H9 (cell line): ENCODE measurements at places on chromosomes 13 and 19. TPM values are rescaled to one million over a fixed set of nuclear protein-coding genes. Genes with fewer than 3 reads are reported as not detected.
A peak's percentile ranks its signal among the peaks of the same experiment; 100 is the strongest.

DNA sequence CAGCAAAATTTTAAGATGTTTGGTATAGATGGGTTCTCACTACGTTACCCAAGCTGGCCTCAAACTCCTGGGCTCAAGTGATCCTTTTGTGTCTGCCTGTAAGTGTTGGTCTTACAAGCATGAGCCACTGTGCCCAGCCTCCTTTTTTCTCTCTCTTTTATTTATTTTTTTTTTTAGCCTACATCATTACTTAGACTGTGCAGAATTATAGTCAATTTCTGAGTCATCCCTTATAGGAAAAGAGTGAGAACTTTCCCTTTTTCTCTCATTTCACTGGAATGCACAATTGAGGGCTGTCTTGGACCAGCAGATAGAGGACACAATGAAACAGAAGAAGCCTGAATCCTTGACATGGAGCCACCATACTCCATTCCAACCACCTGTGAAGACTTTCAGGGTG, 13.3 kb downstream of the TSKS start:
- H3K36me3 ChIP-seq: no peaks in the 10 kb centered on the region
- no peak for DNase-seq
- H3K27me3 ChIP-seq: no peaks in the 10 kb centered on the region
- peaks cover 2% of the 10 kb centered on the region for H3K4me1 ChIP-seq

HSPB6 gene
- total RNA-seq: 0.37 TPM in 2 replicates

GRCh38 chr19:54616821-54617560, 13.3 kb upstream of the LILRB1 start:
- peaks cover 28% of the 10 kb centered on the region for H3K36me3 ChIP-seq
- no peaks in the 10 kb centered on the region for H3K27me3 ChIP-seq
- no peak overlapping the region for H3K27ac ChIP-seq
- H3K4me3 ChIP-seq: no peak overlapping the region
- no peaks in the 10 kb centered on the region for H3K4me1 ChIP-seq
- DNase-seq: no peak

DNA sequence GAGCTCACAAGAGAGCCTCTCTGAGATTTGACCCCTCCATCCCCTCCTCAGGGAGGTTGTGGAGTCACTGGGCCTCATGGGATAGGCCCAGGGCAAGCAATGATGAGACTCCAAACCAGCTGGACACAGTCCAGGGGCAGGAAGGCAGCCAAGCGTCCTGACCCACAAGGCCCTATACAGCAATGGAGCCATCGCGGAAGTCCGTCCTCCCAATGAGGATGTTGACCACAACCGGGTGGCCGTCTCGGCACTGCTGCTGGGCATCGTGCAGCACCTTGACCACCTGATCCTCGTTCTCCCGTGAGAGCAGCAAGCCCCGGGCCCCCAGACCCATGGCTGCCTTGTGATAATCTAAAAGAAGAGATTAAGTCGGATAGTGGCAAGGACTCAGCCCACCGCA, 7.9 kb downstream of the SYDE1 start:
- H3K27ac ChIP-seq: no peak overlapping the region
- H3K4me3 ChIP-seq: no peak overlapping the region
- H3K4me1 ChIP-seq: no peaks in the 10 kb centered on the region
- H3K27me3 ChIP-seq: no peaks in the 10 kb centered on the region
- peaks cover 93% of the 10 kb centered on the region for H3K36me3 ChIP-seq
- no peak for DNase-seq

GRCh38 chr19:13997631-13997962, 8.5 kb downstream of the RFX1 start:
- no peak for DNase-seq
- H3K27ac ChIP-seq: no peak overlapping the region
- no peak overlapping the region for H3K4me3 ChIP-seq
- no peaks in the 10 kb centered on the region for H3K4me1 ChIP-seq
- peaks cover 12% of the 10 kb centered on the region; the same call in 1 of the 2 replicates for H3K36me3 ChIP-seq

DNA sequence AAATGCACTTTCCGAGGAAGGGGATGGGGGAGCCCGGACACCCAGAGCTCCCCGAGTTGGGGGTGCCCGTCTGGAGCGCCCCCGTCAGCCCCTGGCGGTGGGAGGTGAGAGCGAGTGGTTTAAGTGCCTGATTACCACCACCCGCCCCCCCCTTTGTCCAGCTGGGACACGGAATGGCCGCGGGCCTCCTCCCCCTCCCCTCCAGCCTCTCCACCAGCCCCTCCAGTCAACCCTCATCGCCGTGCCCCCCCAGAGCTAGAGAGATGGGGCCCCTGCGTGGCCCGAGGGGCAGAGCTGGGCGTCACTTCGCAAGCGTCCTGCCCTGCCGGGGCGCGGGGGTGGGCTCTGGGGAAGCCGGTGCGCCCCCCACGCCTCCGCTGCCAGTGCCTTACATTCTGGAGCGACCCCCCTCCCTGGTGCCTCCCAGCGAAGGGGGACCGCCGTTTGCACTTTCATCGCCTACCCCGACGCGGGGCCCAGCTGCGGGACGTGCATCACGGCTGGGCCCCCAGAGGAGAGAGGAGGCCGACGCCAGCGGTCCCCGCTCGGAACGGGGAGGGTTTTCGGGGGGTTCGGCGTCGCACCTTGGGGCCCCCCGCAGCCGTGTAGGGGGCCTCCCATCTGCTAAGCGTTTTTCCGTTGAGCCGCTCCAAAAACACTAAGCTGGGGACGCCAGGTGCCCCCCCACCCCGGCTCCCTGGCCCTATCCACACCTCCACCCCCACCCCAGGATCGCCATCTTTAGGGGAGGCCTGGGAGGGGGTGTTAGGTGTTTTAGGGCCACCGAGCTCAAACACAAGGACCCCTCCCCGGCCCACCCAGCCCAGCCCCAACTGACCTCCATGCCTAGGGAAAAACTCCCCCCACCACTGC, 16.4 kb downstream of the SMIM24 start:
- H3K27ac ChIP-seq: no peak overlapping the region
- no peaks in the 10 kb centered on the region; the same call in 1 of the 3 replicates for H3K36me3 ChIP-seq
- DNase-seq: no peak
- no peaks in the 10 kb centered on the region; the same call in 1 of the 2 replicates for H3K4me1 ChIP-seq
- H3K27me3 ChIP-seq: peaks cover 20% of the 10 kb centered on the region

GPR18 gene
- total RNA-seq: not detected in 2 replicates

ELAVL3 gene
- 1.2 and 1.4 TPM in 2 replicates for total RNA-seq

DNA sequence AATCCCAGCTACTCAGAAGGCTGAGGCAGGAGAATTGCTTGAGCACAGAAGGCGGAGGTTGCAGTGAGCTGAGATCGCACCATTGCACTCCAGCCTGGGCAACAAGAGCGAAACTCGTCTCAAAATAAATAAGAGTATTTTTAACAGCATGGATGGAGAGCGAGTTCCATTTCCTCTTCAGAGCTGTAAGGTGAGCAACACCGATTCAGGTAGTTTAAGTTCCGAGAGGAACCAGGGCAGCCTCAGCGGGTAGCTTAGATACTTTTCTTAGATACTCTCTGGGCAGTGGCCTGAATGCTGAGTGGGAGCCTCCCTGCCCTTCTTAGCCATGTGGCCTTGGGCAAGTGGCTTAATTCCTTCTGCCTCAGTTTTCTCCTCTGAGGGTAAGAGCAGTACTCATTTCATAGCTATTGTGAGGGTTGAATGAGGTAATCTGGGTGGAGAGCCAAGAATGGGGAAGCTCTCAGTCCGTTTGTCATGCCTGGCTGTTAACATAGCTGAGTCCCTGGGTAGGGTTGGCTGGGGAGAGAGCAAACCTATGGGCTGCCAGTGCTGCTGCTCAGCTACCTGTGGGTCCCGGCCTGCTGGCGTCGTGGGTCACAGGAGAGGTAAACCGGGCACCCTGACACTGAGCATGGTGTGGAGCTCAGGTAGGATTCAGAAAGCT, 4.1 kb downstream of the ATP11A start:
- H3K27ac ChIP-seq: no peak overlapping the region
- H3K4me1 ChIP-seq: peaks cover 6% of the 10 kb centered on the region; the same call in 1 of the 2 replicates
- no peak overlapping the region for H3K4me3 ChIP-seq

- no peaks in the 10 kb centered on the region for H3K27me3 ChIP-seq
- H3K27ac ChIP-seq: no peak overlapping the region
- H3K36me3 ChIP-seq: no peaks in the 10 kb centered on the region
- no peaks in the 10 kb centered on the region for H3K4me1 ChIP-seq
These were observed 185.5 kb downstream of the DNAJC3 start for GRCh38 chr13:95862408-95862807.

- H3K27ac ChIP-seq: no peak within 1 kb of the TSS
- H3K4me1 ChIP-seq: no peaks in the 10 kb centered on the region
- no peak for DNase-seq
These were observed at the start of gene GPR12 for GRCh38 chr13:26759907-26760831. GPR12 (minus strand) TSS chr13:26760786; CDS start chr13:26759827, 959 bp downstream.

GRCh38 chr13:49754146-49754545, 38.3 kb downstream of the KPNA3 start:
- no peak for DNase-seq
- H3K27me3 ChIP-seq: no peaks in the 10 kb centered on the region
- peaks cover 7% of the 10 kb centered on the region for H3K36me3 ChIP-seq
- H3K27ac ChIP-seq: no peak overlapping the region
- H3K4me1 ChIP-seq: no peaks in the 10 kb centered on the region

AMER2 gene
- total RNA-seq: 0.02 and 0.04 TPM in 2 replicates

ACP7 gene
- 0.15 and 0.18 TPM in 2 replicates for total RNA-seq

GRCh38 chr13:93460005-93460404, 233.4 kb downstream of the GPC6 start:
- H3K4me1 ChIP-seq: no peaks in the 10 kb centered on the region
- DNase-seq: no peak
- no peaks in the 10 kb centered on the region for H3K36me3 ChIP-seq

TSHZ3 gene
- 3.2 and 4.1 TPM in 2 replicates for total RNA-seq

GRCh38 chr13:99980824-99981734, 505 bp upstream of the ZIC2 start:
- H3K27ac ChIP-seq: peak overlapping the region; percentile 6
- peak; percentile 85 for DNase-seq
- peaks cover 12% of the 10 kb centered on the region; the same call in 1 of the 2 replicates for H3K27me3 ChIP-seq

DNA sequence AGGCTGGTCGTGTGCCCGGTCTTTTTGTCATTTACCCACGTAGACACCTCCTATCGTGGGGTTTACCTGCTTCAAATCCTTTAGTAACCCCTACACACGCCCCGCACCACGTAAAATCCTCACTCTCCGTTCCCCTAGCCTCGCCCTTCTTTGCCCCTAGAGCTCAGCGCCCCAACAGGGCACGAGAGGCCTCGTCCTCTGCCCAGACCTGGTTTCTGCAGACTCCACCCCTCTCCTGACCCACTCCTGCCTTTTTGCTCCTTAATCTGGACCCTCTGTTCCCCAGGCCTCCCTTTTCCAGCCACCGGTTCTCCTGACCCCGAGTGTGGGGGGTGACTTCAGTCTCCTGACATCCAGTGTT, 412 bp downstream of the ZNF528 start:
- H3K4me3 ChIP-seq: peak overlapping the region; percentile 36
- peaks cover 7% of the 10 kb centered on the region for H3K36me3 ChIP-seq
- H3K4me1 ChIP-seq: no peaks in the 10 kb centered on the region
- no peak for DNase-seq
- no peak overlapping the region for H3K27ac ChIP-seq

- peak; percentile 77 for DNase-seq
- no peak overlapping the region for H3K27ac ChIP-seq
- H3K4me1 ChIP-seq: no peaks in the 10 kb centered on the region
These were observed 6.1 kb downstream of the DENND1C start for GRCh38 chr19:6475321-6476108.

DNA sequence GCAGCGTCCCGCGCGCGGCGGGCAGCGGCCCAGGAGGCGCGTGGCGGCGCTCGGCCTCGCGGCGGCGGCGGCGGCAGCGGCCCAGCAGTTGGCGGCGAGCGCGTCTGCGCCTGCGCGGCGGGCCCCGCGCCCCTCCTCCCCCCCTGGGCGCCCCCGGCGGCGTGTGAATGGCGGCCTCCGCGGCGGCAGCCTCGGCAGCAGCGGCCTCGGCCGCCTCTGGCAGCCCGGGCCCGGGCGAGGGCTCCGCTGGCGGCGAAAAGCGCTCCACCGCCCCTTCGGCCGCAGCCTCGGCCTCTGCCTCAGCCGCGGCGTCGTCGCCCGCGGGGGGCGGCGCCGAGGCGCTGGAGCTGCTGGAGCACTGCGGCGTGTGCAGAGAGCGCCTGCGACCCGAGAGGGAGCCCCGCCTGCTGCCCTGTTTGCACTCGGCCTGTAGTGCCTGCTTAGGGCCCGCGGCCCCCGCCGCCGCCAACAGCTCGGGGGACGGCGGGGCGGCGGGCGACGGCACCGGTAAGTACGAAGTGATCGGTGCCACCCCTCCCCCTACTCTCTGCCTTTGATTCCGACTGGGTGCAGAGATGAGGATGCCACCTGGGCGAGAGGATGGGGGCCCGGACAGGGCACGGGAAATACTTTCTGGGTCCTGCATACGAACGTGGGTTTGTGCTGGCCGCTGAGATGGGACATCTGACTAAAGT, 874 bp downstream of the TRIM28 start:
- H3K27ac ChIP-seq: no peak overlapping the region
- peak overlapping the region; percentile 98 for H3K4me3 ChIP-seq
- peaks cover 48% of the 10 kb centered on the region for H3K36me3 ChIP-seq
- H3K27me3 ChIP-seq: peaks cover 4% of the 10 kb centered on the region; the same call in 1 of the 2 replicates

DNA sequence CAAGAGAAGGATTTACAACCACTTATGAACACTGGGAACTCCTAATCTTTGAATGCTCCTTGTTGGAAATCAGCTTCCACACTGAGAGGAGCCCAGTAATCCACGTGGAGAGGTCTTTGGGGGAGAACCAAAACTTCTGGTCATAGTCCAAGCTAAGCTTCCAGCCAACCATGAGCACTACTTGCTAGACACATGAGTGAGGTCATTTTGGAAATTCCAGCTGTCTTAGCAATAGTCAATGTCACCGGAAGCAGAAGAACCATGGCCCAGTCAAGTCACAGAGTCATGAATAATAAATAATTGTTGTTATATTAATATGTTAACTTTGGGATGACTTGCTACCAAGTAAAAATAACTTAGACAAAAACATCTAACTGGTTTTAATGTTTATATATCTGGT, 324.9 kb upstream of the SGCG start:
- H3K4me1 ChIP-seq: no peaks in the 10 kb centered on the region
- no peak for DNase-seq
- H3K27ac ChIP-seq: no peak overlapping the region
- no peaks in the 10 kb centered on the region for H3K27me3 ChIP-seq
- H3K36me3 ChIP-seq: peaks cover 8% of the 10 kb centered on the region
- no peak overlapping the region for H3K4me3 ChIP-seq

DNA sequence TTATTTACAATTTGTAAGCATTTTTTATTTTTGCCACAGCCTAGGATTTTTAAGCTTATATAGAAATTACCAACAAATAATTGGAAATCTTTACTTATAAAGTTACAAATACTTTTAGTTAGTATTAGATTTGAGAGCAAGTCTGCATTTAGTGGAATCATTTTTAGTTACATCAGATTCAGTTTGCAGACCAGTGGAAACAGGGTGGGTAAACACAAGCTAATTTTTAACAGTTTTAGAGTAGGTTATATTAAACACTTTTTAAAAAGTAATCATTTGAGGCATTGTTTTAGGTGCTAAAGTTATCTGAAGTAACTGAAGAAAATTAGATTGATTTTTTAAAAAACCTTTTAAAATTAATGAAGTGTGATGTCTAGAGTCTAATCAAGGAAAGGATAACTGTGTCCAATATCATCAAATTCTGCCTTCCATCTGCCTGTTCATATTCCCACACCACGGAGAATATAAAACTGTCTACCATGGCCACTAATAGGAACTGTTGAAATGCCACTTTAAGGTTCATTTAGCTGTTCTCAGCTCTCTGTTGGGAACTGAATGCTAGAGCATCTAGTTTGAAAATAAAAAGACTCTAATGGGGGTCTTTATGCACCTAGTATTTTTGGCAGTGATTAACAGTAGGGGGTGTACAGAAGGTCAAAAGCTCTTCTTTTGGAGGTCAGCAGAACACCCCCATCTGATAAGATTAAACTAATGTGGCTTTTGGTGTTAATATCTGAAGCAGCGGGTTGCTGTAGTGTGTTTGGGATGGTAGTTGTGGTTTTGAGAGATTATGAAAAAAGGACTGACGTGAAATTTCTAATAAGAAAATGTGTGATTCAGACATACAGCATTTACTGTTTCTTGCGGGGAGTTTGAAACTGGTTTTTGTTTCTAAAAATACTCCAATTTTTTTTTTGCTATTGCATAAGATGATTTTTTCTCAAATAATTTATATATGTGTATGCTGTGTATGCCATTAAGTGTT, 66.5 kb downstream of the NDFIP2 start:
- H3K4me3 ChIP-seq: no peak overlapping the region
- no peaks in the 10 kb centered on the region for H3K36me3 ChIP-seq
- DNase-seq: no peak
- no peak overlapping the region for H3K27ac ChIP-seq
